NCI-H1092 treated with DMSO at 0.1 percent for 48 hours (cell line): ENCODE measurements at places on chromosomes 1 and 21.
A peak's percentile ranks its signal among the peaks of the same experiment; 100 is the strongest.

GRCh38 chr21:34105947-34106541, 32.7 kb downstream of the MRPS6 start:
- no peak for DNase-seq

DNA sequence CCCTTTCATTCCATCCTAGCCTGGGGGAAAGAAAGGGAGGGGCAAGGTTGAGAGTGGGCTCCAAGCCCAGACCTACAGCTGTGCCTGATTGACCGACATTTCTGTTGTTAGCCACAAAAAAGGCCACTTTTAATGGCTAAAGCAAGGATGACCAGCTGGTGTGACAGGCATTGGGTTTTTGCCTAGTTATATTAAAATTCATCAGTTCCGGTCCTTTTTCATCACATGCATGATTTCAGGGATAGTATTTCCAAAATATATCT, 192.3 kb downstream of the ZNF326 start:
- DNase-seq, result no peak

DNA sequence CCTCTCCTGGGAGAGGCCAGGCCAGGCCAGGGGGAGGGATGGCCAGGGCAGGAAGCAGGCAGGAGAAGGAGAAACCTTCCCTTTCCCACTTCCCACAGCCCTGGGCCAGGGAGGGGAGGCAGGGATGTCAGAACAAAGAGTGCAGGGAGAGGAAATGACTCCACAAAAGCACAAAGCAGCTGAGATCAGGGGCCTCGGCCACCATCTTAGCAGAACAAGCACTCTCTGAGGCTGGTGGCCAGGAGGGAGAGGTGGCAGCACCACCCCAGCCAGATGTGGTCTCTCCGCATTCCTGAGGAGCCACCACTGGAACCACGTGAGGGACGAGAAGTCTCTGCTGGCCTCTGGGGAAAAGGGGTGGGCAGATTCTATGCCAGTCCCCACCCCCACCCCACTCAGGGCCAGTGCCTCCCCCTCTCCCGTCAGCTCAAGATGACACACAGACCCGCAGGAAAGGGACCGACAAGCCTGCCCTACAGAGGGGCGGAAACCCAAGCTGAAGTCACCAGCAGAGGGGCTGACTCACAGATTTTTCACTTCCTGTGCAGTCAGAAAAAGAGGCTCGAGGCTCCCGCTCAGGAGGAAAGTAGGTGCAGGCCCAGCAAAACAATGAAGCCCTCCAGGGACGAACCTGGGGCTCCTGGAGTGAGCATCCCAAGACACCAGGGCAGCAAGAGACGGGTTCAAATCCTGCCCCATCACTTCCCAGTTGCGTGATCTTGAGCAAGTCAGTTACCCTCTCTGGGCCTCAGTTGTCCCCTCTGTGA, 24.1 kb upstream of the ALDH4A1 start:
- DNase-seq, result no peak

DNA sequence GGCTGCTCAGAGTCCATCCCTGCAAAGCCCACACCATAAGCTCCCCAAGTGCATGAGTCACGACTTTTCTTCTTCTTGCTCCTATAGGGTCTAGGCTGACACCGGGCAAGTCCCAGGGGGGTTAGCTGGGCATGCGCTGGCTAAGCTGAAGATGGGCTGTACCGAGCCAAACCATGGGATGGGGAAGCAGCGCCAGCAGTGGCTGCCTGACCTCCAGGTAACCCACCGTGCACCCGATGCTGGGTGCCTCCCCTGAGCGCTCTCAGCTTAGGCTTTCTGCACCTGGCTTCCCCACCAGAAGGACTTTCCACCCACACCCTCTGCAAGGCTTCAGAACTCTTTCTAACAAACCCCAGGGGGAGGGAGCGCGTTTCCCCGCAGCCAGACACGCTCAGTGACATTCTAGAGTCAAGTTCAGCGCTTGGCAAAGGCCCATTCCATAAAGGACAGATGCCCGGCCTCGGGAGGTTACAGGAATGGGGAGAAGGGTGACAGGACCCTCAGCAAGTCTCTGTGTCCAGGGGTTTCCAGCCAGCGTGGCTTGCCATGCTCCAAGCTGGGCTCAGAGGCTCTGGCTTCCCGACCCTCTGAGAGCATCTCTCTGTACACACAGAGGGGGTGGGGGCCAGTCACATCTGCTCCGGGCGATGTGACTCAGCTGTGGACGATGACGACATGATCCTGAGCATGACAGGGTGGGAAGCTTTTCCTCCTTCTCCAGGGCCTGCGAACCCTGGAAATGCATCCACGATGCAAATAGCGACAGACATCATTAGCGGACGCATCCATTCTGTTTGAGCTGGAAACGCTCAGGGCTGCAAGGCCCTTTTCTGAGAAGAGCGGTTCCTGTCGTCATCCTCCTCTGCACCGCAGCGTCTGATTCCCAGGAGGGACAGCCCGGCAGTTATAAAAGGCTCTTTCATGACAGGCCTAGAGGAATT, 107.8 kb downstream of the SIK1 start:
- DNase-seq, result peak; percentile 39

- DNase-seq, result no peak
Observed at GRCh38 chr1:43061757-43062156, 103.1 kb upstream of the SLC2A1 start.

DNA sequence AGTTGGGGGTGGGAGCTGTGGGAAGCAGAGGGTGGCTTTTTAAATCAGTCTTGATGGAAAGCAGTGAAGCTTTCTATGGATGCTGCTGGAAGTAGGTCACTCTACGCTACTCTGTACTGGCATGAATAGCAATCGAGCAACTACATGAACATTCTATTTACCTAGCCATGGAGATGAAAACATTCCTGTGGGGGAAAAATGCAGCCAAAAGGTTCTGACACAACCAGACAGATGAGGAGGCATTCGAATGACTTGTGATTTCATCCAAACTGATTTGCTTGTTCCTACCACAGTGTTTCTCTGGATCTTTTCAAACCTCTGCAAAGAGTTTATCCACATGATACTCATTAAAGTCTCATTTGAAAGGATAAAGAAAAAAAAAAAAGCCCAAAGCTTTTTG, 95.0 kb downstream of the ASTN1 start:
- DNase-seq, result no peak

GRCh38 chr1:99843760-99844159, 6.4 kb upstream of the AGL start:
- DNase-seq, result no peak

- DNase-seq, result no peak
Observed at GRCh38 chr21:21915816-21916215, 917.6 kb downstream of the NCAM2 start.

DNA sequence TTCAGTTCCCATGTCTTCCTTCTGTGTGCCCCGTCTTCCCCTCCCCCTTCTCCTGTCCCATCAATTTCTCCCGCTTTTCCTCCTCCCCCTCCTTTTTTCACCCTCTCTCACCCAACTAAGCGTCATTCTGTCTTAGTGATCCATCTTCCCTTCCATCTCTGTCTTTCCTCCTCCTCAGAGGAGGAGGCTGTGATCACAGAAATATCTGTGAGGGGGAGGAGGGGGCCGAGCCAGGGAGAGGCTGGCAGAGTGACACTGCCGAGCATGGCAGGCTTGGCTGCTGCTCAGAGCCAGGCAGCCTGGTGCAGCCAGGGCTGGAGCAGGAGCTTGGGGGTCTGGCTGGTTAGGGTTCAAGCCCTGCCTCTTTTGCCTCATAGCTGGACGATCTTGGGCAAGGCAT, 7.6 kb downstream of the HTR6 start:
- DNase-seq, result no peak

GRCh38 chr1:200922406-200922805, 27.7 kb downstream of the INAVA start:
- no peak for DNase-seq

DNA sequence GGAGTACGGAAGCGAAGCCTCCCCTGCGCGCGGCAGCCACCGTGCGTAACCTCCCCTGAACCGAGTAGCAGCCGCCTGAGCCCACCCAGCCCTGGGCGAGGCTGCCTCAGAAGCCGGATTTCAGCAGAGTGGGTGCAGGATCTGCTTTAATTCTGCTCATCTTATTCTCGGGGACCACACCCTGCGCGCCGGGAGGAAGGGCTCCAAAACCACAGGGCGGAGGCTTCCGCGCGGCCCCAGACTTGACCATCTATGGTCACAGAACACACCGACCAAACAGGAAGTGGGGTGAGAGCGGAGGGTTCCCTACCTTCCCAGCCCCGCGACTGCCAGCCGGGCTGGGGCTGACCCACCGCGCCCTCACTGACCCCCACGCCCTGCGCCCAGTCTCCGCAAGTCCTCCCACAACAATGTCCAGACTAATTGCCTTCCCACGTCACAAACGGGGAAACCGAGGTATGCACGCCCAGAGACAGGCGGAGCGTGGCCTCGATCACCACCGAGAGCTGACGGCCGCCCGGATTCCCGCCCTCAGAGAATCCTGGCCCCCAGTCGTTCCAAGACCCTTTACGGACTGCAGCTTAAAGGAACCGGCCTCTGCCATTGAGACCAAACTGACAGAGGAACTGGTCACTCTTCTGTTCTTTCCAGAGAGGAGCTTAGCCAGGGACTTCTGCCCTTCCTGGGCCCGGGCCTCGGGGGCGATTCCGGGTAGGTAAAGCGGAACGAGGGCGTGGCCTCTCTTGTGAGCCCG, 595 bp upstream of the CAP1 start:
- peak; percentile 95 for DNase-seq

GRCh38 chr1:203049576-203050180, 23.4 kb downstream of the PPFIA4 start:
- DNase-seq, result no peak

DNA sequence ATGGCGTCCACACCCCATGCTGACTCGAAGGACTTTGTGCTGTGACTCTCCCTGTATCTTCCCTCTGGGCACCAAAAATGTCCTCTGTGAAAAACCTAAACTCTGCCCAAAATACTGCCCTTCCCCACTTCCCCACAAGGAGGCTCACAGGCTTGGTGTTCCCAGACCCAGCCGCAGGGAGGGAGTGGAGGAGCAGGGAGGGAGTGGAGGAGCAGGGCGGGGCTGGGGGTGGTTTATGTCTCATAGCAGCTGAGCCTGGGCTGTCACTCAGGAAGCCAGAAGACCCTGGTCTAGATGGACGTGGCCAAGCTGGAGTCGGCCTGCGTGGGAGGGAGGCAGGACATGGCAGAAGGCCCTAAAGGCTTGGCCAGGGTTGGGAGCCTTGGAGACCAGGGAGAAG, 461.7 kb downstream of the PTPRU start:
- DNase-seq, result no peak

DNA sequence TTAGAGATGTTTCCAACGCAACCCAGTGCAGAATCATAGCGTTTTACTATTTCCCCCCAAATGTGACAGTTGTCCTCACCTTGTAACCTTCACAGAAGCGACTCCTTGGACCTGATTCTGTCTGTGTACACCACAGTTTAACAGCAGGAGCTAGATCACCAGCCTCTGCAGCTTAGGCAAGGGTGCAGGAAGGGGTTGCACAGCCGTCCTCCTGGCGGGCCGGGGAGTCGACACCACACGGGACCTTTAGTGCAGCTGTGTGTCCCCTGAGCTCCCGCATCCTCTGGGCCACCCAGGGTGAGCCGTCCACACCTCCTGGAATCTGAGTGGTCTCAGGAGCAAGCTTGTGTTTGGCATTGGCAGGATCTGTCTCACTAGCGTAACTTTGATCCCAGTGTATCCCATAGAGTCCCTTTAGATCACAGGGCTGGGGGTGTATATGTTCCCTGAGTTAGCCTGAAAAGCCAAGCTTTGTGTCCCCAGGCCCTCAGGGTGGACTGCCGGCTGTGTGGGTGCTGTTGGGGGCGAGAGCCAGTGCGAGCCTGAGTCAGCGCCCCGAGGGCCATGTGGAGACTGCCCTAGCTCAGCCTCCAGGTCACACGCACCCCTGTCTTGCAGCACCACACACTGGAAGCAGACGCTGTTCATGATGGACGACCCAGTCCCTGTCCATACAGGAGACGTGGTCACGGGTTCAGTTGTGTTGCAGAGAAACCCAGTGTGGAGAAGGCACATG, 27.5 kb downstream of the PRMT2 start:
- DNase-seq, result no peak

DNA sequence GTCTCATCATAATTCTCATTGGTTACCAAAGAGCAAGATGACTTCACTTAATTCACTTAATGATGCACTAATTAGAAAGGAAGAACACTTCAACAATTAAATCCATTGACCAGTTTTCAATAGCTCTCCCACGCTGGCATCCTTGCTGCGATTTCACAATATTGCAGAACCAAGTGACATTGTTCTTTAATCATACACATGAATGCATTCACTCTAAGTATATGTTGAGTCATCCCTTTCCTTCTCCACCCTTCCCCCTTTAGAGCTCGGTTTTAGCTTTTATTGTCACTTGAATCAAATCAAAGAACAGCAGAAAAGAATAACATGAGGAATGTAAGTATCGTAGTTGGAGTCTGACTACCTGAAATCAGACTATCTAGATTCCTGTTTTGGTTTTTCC, 233.6 kb upstream of the FMN2 start:
- DNase-seq, result no peak

DNA sequence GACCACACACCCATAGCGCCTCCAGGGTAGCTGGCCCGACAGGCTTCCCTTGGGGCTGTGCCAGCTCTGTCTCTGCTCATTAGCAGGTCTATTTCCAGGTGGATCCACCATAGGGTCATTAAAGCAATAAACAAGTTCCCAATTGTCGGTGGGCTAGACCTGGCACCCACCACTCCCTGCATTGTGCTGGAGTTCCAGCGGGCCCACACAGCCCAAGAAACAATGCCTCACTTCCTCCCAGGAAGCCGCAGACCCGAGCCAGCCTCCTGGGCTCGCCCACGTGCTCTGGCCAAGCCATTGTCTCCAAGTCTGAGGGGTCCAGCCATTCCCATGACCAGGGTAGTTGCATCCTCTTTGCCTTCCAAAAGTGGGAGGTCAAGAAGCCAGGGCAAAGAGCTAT, 27.5 kb upstream of the SOX13 start:
- DNase-seq, result no peak

DNA sequence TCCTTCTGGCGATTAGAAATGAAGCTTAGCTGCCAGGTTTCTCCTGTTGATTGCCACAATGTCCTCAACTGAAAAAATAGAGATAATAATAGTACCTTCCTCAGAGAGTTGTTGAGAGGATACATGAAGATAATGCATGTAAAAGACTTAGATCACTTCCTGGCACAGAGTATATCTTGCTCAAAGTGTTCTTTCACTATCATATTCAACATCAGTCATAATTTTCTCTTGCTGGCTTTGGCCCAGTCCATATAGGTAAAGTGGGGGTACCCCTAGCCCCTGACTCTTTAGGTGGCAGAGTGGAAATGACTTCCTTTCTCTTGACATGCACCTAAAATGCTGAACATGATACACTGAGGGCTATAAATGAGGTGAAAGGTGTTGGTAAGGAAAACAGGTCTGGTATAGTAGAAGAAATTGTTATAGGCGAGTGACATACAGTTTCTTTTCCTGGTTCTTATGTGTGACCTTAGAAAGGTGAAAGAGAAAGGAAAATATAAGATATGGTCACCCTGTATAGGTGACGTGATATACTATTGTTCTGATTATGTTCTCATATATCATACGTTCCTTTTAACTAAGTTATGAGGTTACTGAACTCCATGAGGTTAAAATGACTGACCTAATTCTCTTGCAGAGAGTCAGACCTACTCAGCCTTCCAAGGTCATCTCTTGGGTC, 209.9 kb upstream of the DEPDC1 start:
- DNase-seq, result no peak

- DNase-seq, result no peak
Observed at GRCh38 chr1:243729956-243730355, 120.1 kb downstream of the AKT3 start.
